ENCODE measurements at places on chromosomes 16 and 17. TPM values are rescaled to one million over a fixed set of nuclear protein-coding genes. Genes with fewer than 3 reads are reported as not detected.

The TMEM92 gene
- total RNA-seq = 0.54 TPM

The CES3 gene
- not detected for total RNA-seq

The HCRT gene
- not detected for total RNA-seq

The CCR7 gene
- total RNA-seq = 0.44 TPM

The SEPTIN12 gene
- total RNA-seq = not detected

The MYH8 gene
- not detected for total RNA-seq

- DNase-seq = no peak
Observed at GRCh38 chr17:79952265-79952877, 83.3 kb downstream of the TBC1D16 start.

DNA sequence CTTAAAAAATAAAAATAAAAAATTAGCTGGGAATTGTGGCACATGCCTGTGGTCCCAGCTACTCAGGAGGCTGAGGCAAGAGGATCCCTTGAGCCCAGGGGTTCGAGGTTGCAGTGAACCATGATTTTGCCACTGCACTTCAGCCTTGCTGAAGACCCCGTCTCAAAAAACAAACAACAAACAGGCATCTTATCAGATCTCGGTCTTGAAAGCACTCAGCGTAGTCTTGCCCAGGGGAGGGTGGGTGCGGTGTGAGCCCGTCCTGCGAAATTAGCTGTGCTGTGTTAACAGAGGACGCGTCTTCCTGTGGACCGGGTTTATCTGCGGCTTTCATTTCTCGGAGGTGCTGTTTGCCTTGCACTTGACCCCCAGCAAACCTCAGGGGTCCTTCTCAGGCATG, 5.4 kb downstream of the GAA start:
- no peak for DNase-seq

DNA sequence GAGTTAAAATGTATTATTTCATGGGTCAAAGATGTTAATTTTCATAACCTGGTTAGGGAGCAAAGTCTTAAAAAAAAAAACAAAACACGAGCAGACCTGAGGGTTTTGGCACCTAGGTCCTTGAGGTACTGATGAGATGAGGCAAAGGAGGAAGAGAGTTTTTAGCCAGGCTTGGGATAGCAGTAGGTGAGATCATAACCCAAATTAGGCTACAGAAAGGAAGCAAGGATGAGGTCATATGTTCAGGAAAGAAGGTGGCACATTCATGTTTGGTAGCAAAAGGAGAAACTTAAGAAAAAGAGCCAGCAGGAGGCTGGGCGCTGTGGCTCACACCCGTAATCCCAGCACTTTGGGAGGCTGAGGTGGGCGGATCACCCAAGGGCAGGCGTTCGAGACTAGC, 2.8 kb downstream of the ATXN1L start:
- no peak for DNase-seq

GRCh38 chr16:49856672-49857330, 889 bp upstream of the ZNF423 start:
- no peak for DNase-seq

- DNase-seq = no peak
Observed at GRCh38 chr16:9192746-9193145, 101.3 kb downstream of the HAPSTR1 start.

DNA sequence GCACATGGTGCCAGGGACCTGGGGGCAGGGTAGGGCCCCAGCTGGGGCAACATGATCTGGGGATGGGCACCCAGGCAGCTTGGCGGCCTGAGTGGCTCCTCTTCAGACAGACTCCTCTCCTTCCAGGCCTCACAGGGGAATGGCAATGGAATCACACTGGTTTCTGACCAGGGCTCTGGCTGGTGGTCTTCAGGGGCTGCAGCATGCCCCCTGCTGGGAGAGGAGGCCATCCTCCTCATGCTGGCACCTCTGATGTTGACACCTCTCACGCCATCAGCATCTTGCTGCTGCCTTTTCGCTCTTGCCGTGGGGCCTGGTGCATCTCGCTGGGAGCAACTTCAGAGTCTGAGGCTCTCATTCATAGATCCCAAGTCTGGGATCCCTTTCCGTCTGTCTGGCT, 11.2 kb upstream of the GFOD2 start:
- no peak for DNase-seq

DNA sequence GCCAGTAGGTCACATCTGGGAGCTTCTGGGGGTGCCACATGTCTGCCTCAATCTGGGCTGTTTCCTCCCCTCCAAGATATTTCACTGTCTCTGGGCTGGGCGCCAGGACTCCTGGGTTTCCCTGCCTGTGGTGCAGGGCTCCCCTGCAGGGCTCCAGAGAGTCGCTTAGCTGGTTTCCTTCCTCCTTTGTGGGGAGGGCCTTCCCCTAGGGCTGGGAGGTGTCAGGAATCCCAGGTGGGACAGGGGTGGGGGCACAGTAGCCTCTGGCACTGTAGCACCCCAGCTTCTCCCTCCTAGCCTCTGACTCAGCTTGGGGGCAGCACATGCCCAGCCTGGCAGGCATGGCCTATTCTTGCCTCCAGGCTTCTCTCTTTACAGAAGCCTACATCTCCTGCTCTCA, 2.6 kb downstream of the RARA start:
- no peak for DNase-seq

- no peak for DNase-seq
Observed at GRCh38 chr17:30091121-30091670, 25.4 kb upstream of the NSRP1 start.

- no peak for DNase-seq
Observed at GRCh38 chr17:8038954-8039610, at the start of gene ALOX15B. ALOX15B (plus strand) TSS chr17:8039059; CDS start chr17:8039156, 97 bp downstream.

- DNase-seq = no peak
Observed at GRCh38 chr17:35900708-35901480, 20.7 kb upstream of the CCL5 start.

DNA sequence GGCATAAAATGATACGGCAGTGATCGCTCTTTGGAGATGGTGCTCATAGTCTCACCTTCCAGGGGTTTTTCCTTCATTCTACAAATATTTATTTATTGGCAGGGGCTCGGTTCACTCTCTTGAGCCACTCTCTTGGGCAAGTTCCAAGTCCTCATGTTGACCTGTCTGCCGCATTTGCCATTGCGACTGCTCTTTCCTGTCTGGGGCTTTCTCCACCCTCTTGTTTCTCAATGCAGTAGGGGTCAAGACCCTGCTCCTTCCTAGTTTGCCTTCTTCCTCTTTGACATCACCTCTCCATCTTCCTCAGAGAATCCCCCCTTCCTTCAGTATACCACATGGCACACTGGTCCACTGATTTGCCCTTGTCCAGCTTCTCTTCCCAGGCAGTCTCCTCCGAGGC, 21.9 kb upstream of the LRRC75A start:
- DNase-seq = no peak

- no peak for DNase-seq
Observed at GRCh38 chr17:21505819-21506815, 130.0 kb downstream of the KCNJ12 start.

GRCh38 chr17:42920922-42921321, 20.3 kb downstream of the G6PC1 start:
- no peak for DNase-seq

- no peak for DNase-seq
Observed at GRCh38 chr17:31415004-31415454, 23.6 kb downstream of the RAB11FIP4 start.

DNA sequence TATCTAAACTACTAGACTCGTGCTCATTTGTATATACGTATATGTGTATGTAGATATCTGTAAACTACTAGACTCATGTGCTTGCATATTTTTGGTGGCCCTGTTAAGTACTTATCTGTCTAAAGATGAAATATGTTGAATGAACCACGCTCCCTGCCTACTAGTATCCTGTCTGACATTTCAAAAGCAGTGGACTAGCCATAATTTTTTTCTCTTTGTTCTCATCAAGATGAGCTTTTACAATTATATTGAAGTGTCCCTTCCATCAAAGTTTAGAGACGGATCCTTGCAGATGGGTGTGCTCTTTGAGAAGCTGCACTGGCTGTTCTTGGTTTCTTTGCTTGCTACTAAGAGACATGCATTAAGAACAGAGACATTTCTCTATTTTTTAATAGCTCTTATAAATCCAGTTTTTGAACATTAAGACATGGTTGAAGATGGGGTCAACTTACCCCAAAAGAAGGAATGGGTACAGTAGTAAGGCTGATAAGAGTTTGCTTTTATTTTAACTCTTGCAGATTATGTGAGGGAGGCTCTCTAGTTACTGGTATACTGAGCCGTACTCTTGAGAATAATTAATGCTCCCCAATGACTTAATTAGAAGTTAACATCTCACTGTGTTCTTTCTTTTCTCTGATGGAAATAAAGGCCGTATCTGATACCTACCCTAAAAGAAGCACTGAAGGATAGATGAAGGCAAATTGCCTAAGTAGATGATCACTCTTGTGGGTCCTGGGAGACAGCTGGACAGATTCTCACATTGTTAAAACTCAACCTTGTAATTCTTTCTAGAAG, 3.4 kb downstream of the CNTNAP4 start:
- no peak for DNase-seq

- DNase-seq = no peak
Observed at GRCh38 chr17:54662978-54663876, 237.4 kb upstream of the TOM1L1 start.
